ENCODE measurements at places on chromosomes 6 and 20.

GRCh38 chr20:63000958-63001357, 5.8 kb downstream of the BHLHE23 start:
- no peak for DNase-seq

DNA sequence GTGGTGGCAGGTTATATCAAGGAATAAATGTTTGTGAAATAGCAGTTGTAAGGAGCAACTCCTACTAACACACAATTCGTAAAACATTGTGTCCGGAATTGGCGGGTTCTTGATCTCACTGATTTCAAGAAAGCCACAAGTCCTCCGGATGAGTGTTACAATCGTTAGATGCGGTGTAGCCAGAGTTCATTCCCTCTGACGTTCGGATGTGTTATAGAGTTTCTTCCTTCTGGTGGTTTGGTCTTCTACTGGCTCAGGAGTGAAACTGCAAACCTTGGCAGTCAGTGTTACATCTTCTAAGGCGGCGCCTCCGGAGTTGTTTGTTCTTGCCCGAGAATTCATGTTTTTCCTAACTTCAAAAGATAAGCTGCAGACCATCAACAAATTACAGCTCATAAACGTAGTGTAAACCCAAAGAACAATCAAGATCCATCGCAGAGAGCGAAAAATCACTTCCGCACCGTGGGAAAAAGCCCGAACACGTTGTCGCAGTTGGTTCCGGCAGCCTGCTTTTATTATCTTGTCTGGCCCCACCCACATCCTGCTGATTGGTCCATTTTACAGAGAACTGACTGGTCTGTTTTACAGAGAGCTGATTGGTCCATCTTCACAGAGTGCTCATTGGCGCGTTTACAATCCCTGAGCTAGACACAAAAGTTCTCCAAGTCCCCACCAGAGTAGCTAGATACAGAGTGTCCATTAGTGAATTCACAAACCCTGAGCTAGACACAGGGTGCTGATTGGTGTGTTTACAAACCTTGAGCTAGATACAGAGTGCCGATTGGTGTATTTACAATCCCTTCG, 58.2 kb downstream of the TRIM27 start:
- DNase-seq = peak; percentile 64

DNA sequence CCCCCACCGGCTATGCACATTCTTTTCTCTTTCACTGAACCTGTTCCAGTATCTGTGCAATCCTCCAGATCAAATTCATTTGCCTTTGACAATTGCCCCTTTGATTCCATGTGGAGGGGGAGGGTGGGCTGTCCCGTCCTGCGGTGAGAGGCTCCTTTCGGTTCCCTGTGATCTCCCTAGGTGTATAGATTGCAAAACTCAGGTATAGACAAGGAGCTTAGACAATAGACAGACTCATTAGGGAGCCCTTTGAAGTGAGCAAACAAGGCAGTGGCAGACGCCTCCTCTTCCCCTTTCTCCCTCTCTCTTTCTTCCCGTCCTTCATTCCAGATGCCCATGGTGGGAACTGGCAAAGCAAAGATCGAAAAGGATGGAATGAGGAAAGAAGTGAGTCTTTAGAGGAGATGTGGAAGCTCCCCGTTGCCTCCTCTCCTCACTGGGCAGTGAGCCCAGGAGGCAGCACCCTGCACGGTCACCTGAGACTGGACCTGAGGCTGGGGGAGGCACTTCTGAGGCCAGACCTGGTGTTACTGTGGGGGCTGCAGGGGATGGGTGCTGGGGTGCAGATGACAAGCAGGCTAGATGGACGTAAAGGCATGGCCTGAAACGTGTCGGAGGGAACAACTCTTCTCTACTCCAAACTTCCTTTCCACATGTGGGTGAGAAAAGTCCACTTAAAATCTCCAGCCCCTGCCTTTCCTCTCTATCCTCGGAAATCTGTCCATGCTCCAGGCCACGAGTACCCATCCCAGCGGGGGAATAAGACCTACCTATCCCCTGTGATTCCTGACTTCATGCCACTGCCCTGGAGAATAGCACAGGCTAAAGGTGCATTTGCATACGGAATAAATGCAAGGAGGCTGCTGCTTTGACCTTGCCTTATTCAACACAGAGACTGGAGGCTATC, 256.6 kb upstream of the FOXQ1 start:
- DNase-seq = no peak

GRCh38 chr6:14084388-14084787, 33.2 kb upstream of the CD83 start:
- DNase-seq = no peak

GRCh38 chr6:107737397-107737793, 86.7 kb downstream of the SCML4 start:
- DNase-seq = no peak

GRCh38 chr20:63151554-63152321, 64.2 kb downstream of the YTHDF1 start:
- no peak for DNase-seq

- peak; percentile 9 for DNase-seq
Measured at GRCh38 chr6:45305546-45305945, 22.6 kb upstream of the RUNX2 start.

DNA sequence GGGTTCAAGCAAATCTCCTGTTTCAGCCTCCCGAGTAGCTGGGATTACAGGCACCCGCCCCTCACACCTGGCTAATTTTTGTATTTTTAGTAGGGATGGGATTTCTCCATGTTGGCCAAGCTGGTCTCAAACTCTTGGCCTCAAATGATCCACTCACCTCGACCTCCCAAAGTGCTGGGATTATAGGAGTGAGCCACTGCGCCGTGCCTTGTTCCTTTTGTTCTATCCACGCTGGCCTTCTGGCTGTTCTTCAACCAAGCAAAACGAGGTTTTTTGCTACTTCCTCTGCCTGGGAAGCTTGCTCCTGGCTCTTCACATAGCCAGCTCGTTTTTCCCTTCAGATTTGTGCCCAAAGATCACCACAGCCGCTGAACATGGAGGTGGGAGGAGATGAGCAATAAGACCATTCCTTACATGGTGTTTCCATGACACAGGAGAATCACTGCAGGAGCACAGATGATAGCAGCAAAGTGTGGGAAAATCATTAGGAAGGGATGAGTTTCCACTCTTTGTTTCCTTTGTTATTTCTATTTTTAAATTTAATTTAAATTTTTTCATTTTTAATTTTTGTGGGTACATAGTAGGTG, 201.0 kb upstream of the ZNF217 start:
- DNase-seq = peak; percentile 18

- DNase-seq = peak; percentile 43
Measured at GRCh38 chr20:34621383-34622367, 55.2 kb downstream of the PIGU start.

- DNase-seq = peak; percentile 44
Measured at GRCh38 chr6:37141281-37142049, 28.5 kb upstream of the PIM1 start.

DNA sequence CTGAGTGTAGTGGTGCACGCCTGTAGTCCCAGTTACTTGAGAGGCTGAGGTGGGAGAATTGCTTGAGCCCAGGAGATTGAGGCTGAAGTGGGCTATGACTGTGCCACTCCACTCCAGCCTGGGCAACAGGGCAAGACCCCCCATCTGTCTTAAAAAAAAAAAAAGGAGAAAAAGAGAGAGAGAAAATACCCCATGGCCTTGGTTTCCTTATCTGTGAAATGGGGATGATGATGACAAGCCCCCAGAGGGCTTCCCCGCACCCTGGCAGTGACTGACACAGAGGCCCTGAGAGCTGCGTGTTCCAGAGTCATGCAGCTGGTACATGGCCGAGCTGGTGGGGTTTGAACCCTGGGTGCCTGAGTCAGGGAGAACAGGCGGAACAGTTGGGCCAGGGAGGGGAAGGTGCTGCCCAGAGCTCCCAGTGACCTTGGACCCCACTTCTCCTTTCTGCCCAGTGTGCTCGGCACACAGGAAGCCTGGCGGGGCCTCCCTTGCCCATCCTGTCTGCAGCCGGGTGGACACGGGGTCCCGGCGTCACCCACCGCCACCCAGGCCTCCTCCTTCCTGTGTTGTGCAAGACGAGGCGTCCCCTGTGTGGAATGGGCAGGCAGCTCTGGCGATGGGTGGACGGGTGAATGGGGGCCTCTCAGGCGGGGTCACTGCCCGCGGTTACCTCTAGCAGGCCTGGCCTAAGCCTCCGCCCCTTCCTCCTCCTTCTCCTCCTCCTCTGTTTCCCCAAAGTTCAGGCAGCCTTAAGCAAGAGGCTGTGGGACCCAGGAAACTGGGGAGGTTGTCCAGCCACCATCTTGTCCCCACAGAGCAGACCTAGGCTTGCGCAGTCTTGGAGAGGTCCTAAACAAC, 84.2 kb downstream of the CEBPB start:
- DNase-seq = no peak

- no peak for DNase-seq
Measured at GRCh38 chr20:48834278-48834677, 6.5 kb upstream of the PREX1 start.

GRCh38 chr20:60100780-60101179, 142.6 kb downstream of the CDH26 start:
- no peak for DNase-seq

DNA sequence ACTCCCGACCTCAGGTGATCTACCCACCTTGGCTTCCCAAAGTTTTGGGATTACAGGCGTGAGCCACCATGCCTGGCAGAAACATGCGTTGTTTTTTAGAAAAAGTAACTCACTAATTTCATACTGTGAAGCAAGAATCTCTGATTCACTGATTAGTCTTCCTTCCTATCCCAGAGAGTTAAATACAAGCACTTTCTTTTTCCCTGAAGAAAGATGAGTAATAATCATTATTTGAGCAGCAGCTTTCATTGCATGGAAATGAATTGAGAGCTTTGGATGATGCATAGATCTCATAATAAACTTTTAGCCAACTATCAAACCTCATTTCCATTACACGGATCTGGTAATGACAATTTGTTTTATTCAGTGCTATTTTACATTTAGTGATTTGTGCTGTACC, 892.5 kb upstream of the EYS start:
- no peak for DNase-seq

DNA sequence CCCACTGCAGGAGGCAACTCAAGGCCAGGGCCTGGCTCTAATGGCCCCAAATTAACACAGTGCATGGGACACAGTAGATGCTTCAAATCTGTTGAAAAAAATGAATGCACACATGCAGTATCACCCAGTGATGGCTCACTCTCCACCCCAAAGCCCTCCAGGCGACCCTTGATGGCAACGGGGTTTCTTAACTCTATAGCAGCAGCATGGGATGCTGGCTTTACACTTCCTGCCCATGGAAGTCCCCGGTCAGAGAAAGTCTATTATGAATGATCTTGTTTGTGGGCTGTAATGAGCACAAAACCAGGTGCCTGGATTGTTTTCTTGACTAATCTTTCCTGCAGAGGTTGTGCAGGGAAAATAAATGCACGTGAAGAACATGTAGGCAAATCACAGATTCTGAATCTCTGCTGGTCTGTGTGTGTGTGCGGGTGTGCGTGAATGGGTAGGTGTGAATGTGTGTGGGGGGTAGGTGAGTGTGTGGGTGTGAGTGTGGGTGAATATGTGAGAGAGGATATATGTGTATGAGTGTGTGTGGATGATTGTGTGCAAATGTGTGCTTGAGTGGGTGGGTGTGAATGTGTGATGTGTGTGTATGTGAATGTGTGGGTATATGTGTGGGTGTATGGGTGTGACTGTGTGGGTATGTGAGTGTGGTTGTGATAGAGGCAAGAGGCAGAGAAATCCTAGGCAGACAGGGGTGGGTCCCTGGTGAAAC, 60.1 kb upstream of the MLN start:
- no peak for DNase-seq

GRCh38 chr20:48822879-48823385, 4.9 kb downstream of the PREX1 start:
- DNase-seq = no peak

- DNase-seq = no peak
Measured at GRCh38 chr6:42322676-42323075, 105.0 kb upstream of the MRPS10 start.

DNA sequence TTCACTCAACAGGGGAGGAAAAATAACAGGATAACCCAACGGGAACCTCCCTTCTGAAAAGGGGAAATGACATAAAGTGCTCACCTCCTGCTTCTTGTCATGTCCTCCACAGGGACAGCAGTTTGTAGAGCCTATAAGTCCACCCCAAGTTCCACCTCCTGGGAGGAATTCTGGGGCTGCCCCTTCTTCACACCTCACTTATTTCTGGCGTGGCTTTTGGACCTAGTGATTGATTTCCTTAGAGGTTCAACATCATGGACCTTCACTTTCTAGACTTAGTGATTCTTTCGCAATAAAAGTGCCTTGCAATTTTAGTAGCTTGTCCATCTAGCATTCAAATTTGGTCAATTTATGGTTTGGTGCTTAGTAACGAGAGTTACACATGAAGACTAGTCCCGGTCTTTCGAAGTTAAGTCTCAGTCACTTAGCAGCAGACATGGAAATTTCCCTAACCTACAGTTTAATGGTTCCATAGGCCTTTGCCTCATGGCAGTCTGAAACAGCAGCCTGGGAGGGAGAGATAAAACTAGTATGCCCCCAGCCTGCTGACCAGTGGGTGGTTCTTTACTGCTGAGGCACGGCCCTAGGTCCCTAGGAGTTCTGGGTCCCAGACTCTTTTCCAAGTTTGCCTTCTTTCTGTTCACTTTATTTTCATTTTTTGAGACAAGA, 59.2 kb upstream of the CDKAL1 start:
- DNase-seq = no peak

DNA sequence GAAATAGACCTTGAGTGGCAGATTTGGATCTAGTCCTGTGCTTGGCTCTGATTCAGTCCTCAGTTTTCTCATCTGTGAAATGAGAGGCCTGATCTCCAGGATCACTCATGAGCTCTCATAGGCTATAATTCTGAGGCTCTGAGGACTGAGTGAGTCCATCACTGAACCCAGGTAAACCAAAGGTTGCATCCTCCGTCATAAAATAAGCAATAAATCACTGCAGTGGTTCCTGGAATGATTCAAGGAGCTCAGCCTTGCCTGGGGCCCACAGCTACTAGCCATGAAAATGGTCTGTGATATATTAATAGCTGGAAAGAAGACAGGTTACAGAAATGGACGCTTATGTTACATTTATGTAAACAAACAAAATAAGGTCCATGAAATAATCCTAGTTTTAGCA, 124.8 kb downstream of the MAP3K7 start:
- DNase-seq = no peak

GRCh38 chr6:24910961-24911725, 24.6 kb downstream of the RIPOR2 start:
- peak; percentile 61 for DNase-seq

DNA sequence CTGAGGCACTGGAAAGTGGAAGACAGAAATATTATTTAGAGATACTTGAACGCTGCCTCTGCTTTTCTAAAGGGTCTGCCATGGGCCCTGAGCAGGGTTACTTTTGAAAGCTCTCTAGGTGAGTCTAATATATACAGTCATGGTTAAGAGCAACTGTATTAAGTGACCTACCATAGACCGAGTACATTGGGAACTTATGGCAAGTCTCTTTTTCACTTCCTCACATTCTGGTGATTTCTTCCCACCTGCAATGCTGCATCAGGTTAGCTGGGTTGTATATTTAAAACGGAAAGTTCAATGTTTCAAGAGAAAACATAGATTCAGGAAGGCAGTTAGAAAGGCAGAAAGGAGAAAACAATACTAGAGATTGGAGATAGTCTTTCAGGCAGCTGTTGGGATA, 154.7 kb downstream of the PHF3 start:
- no peak for DNase-seq

GRCh38 chr20:53399083-53399482, 194.6 kb downstream of the ZNF217 start:
- DNase-seq = no peak

GRCh38 chr6:33028220-33028849, 18.9 kb upstream of the HLA-DOA start:
- DNase-seq = no peak

GRCh38 chr6:93954584-93954983, 535.2 kb upstream of the EPHA7 start:
- no peak for DNase-seq
